ENCODE measurements at places on chromosomes 16 and 17.

GRCh38 chr16:53065461-53066061 lies 10.8 kb downstream of the CHD9 start:
- DNase-seq = no peak

GRCh38 chr17:35447499-35447898 lies 1.1 kb downstream of the SLFN13 start:
- no peak for DNase-seq

DNA sequence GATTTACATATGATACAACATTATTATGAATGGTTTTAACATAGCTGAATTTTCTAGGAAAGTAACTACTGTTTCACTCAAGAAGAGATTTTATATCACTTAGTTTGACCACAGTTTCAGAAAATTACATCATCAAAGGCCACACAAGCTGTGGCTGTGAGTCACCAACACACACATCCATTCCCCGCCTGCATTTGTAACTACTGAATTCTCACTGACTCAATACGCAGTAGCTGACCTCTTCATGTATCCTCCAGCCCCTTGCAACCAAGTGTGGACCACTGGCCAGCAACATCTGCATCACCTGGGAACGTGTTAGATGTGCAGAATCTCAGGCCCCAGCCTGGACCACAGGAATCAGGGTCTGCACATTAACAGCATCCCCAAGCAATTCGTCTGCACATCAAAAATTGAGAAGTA lies 197.6 kb downstream of the XYLT1 start:
- DNase-seq = no peak

DNA sequence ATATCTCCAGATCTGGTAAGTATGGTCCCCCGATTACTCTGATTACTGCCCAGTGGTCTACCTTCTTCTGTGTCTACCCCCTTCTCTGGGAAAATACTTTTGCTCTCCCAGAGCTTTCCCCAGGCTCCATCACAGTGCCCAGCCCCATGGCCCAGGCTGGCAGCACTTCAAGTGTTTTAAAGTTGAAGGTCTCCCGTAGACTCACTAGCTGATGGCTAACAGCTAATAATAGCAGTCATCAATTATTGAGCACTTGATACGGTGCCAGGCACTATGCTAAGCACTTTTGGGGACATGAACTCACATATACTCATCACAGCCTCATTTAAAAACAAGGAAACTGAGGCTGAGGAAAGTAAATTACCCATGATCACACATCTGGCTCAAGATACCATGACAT lies 33.4 kb downstream of the DCUN1D3 start:
- no peak for DNase-seq
